Stimulated activated CD8-positive, alpha-beta memory T cell treated with anti-CD3 and anti-CD28 coated beads, Interleukin-15, amount 100 ng/mL, for 1 hour (primary cell): ENCODE measurements at places on chromosomes 5 and 9.

DNA sequence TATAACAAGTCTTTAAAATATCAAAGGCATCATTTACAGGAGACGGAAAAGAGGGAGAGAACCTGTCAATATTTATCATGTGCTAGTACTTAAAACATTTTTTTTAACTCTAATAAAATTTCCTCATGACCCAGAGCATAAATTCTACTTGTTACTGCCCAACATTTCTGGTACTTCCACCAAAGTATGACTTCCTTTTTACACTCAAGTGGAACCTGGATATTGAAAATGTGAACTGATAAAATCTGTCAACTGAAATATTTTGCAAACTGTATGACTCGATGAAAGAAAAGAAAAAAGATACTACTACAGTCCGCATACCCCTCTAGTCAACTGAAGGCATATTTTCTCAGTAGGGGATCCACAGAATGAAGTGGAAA, 37.1 kb downstream of the FAM13B start:
- no peak for DNase-seq

DNA sequence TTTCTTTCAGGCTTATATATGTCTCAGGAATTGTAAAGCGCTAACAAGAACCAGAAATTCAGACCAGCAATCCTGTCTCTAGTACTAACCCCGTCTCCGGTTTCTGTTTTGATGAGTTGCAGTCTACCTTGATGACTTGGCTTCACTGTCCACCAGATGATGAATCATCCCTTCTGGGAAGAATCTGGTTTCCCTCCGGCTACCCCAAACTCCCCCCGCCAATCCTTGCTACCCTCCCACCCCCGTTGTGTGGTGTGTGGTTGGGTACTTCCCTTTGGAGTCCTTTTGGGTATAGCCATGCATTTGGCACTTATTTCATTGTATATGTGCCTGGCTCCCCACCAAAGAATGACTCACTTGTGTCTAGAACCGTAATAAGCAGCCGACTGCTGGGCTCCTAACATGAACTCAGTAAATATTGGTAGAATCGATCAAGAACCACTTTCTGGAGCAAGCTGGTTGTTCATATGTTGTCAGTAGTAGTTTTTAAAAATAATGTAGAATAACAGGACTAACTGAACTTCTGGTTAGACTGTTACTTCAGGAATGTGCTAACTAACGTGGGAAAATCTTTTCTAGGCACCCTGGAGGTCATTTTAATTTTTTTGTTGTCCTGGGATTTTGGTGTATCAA, 8.3 kb upstream of the TGFBI start:
- no peak for DNase-seq

DNA sequence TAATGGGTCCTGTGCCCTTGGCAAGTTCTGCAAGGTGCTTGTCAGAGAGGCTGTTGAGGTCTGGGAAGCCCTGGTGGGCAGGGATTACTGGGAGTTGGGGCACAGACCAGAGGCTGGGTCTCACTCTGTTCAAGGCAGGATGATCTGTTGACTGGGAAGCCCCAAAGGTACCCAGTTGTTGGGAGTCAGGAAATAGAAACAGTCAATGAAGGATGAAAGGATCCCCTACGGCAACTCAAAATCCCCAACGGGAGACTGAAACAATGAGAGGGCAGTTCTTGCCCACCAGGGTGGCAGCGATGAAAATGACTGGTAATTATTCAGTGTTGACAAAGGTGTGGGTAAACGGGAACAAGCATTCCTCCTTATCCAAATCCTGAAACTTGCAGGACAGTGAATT, 31.2 kb downstream of the BNIP1 start:
- DNase-seq = no peak

DNA sequence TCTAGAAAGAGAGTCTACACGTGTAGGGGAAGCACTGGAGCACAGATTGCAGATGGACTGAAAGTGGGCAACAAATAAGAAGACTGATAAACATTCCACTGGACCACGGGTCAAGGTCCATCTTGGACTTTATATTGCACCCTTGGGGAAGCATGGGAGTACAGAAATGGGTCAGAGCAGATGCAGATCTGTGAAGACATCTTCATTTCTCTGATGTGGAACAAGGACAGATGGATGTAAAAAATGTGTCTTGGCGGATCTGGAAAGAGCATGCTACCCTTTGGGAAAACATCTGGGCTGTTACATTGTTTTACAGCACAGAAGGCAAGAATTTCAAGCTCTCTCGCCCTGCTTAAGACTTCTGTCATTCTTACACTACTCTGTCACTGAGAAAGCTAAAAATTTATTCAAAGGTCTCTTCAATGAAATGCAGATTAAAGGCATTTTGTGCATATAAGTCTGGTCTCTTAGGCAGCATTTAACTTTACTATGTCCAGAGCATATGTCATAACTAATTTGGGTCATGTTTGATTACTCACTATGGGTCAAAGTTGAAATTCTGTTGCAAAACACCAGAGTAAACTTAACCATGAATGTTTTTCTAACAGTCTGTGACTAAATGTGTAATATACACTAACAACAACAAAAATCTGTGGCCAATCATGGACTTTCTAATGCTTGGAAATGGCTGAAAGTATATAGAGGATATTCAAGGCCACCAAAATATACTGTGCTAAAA, 756.4 kb upstream of the DMAC1 start:
- no peak for DNase-seq

GRCh38 chr5:69007163-69007562, 86.7 kb upstream of the SLC30A5 start:
- DNase-seq = no peak

DNA sequence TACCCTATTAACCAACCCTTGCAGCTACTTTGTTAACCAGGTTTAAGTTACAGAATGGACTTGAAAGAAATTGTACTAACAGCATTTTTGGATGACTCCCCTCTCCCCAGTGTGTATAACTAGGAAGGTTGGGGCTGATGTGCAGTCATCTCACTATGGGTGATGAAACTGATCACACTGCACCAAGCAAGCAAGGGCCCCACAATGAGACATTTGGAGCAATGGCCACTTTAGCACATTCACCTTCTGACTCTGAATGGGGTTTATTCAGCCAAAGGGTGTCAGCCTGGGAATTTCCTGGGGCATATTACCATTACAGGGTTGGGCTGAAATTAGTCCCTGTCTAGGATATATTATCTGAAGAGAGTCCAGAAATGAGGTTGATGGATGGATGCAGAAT, 18.7 kb upstream of the CYFIP2 start:
- no peak for DNase-seq

- no peak for DNase-seq
Observed at GRCh38 chr5:170423692-170424091, 34.5 kb upstream of the KCNMB1 start.

DNA sequence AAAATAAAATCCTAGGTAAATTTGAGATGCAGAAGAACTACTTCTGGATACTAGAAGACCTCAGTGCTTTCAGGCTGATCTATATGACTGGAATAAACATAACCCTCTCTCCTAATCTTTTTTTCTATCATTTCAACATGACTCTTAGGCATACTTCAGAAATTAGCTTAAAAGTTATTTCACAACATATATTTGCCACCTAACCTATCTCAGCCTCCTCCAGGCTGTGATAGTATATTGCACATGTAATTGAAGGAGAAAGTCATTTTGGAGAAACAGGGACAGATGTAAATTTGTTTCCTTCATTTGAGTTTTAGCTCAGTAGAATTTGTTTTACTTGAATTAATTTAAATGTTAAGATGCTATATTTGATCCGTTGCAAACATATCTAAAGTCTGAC, 1932.3 kb upstream of the CDH6 start:
- DNase-seq = no peak

DNA sequence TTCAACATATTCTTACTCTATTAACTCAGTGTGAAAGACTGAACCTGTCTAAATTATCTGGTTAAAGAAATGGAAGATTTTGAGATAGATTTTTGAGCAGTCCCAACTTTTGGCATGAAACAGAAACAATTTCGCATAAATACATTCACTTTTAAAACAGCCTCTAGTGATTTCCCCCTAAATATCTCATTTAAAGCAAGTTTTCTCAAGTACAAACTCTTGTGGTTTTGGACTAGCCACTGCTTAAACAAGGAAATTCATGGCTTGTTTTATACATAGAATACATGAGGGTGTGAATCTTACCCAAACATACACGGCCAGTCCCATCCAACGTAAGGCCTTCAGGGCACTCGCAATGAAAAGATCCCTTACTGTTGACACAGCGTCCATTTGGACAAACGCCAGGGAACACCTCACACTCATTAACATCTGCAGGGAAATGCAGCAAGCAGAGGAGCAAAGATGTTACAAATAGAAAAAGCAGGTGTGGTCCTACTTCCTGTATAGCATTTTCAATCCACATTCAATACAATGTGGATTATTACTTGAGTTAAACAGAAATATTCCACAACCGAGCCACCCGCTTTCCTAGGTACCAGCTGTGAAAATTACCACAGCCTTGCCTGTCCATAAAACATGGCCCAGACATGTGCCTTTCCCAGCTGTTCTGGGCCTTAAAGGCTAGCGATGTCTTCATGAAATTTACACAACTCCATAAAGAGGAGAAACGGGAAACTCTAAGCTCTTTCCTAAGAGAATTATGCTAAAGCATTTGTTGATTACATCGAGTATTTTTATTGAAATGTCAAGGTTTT, 188.8 kb downstream of the FBN2 start:
- no peak for DNase-seq

- DNase-seq = no peak
Observed at GRCh38 chr5:37492778-37493555, 113.8 kb downstream of the WDR70 start.

DNA sequence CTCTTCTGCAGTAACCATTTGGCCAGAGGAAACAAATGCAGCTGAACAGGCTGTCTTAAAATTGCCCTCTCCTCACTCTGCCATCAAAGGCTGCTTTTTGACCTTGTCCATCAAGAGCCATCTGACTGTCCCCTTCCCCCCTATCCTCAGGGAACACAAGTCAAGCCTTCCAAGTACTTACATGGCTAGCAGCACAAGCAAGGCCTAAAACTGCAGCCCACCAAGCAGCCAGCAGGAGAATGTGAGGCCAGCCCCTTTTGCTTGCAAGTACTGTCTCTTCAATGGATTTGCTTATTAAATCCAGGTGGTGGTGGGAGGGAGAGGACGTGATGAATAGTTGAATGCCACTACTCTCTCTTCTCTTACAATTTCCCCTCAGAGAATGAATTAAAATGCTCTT, 83.5 kb downstream of the HTR1A start:
- DNase-seq = no peak

- DNase-seq = no peak
Observed at GRCh38 chr5:172458976-172459782, 4.9 kb upstream of the SH3PXD2B start.

GRCh38 chr9:105437704-105438103, 10.1 kb upstream of the FSD1L start:
- DNase-seq = no peak

- DNase-seq = no peak
Observed at GRCh38 chr5:58201922-58202648, 257.8 kb downstream of the PLK2 start.

DNA sequence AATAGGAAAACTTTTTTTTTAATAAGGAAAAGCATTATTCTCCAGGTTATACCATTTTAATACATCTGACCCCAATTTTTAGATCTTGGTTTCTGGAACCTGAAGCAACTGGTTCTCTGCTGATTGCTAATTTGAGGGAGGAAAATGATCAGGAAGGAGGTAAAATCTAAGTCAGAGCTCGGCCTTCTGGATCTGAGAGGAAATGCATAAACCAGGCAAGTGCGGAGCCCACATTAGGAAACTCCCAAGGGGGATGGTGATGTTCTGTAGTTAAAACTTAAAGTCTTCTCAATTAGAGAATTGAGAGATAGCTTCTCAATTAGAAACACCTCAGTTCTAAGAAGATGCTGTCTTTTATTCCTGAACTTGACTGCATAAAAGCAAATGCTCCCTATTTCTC, 113.5 kb downstream of the TSSK1B start:
- no peak for DNase-seq

- DNase-seq = peak; percentile 24
Observed at GRCh38 chr9:91033797-91034196, 232.2 kb downstream of the SYK start.

DNA sequence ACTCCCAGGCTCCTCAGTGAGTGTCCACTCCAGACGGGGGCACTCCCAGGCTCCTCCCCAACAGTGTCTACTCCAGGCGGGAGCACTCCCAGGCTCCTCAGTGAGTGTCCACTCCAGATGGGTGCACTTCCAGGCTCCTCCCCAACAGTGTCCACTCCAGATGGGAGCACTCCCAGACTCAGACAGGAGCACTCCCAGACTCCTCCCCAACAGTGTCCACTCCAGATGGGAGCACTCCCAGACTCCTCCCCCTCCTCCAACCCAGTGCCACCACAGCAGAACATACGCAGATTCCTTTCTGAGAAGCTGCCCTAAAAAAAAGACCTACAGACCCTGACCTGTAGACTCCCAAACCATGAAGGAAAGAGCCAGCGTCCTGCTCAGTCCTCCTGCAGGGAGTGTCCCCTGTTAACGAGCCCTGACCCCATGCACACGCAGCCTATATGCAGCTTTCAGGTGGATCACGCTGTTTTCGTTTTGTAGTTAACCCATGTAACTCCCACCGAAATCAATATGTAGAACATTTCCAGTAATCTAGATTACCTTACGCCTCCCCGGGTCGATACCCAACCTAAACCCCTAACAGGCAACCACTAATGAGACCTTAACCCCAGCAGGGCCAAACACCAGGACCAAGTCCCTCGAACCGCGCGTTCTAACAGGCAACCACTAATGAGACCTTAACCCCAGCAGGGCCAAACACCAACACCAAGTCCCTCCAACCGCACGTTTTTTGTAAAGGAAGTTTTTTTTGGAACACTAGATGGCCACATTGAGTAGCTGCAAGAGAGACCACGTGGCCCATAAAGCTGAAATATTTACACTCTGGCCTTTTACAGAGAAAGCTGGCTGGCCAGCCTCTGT, 15.7 kb downstream of the PNPLA7 start:
- DNase-seq = no peak

- no peak for DNase-seq
Observed at GRCh38 chr9:35195683-35196082, 33.9 kb downstream of the UNC13B start.

GRCh38 chr9:135770203-135770535, 68.2 kb downstream of the KCNT1 start:
- no peak for DNase-seq

GRCh38 chr5:156561651-156562050, 234.7 kb downstream of the SGCD start:
- DNase-seq = no peak
